ENCODE measurements at places on chromosomes 7 and 10.

DNA sequence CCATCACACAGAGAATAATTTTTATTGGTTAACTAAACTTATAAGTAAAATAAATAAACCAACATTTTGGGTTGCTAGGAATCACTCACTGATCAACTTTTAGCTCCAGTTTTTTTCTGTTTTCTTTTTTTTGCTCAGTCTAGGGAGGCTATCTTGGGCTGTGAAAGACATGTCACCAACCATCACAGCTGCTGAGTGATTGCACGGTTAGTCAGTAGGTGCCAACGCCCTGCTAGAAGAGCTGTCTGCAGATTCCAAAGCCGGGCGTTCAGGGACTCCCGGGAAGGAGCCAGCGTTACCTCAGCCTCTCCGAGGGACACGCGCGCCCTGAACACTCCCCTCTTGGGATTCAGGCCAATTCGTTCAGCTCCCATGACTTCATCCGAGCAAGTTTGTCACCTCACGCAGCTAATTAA lies 604 bp upstream of the STAM start:
- DNase-seq = no peak

DNA sequence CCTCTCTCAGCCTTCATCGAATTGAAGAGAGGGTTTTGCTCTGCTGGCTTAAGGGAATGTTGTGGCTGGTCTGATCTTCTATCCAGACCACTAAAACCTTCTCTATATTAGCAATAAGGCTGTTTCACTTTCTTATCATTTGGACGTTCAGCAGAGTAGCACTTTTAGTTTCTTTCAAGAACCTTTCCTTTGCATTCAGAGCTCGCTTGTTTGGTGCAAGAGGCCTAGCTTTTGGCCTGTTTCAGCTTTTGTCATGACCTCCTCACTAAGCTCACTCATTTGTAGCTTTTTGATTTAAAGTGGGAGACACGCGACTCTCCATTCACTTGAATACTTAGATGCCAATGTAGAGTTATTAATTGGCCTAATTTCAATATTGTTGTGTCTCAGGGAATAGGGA lies 3.9 kb downstream of the MPP7 start:
- DNase-seq = no peak

GRCh38 chr10:77165445-77166208 lies 472.0 kb downstream of the KCNMA1 start:
- peak; percentile 90 for DNase-seq

- DNase-seq = no peak
These were observed 260.6 kb downstream of the WDR37 start for GRCh38 chr10:1316809-1317143.

DNA sequence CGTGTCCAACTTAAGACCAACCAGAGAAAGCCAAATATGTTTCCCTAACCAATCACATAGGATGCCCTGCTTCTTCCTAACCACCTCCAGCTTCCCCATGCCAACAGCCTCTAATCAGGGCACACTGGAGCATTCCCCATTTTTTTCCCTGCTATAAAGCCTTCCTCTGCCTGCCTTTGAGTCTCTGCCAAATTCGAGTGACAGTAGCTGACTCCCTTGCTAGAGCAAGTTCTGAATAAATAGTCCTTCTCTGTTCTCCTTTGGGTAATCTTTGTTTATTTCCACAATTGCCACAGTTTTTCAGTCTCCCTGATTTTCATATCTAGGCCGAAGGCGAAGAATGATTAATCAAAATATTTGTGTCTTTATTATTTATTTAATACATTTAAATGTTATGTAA lies 96.7 kb downstream of the ANLN start:
- no peak for DNase-seq

GRCh38 chr10:114326795-114327194 lies 77.5 kb downstream of the AFAP1L2 start:
- no peak for DNase-seq

- peak; percentile 94 for DNase-seq
These were observed 46.2 kb downstream of the GPAM start for GRCh38 chr10:112137154-112137987.

GRCh38 chr7:16106300-16106699 lies 315.0 kb downstream of the CRPPA start:
- no peak for DNase-seq

GRCh38 chr7:150835702-150836280 lies 16.5 kb upstream of the AOC1 start:
- no peak for DNase-seq

DNA sequence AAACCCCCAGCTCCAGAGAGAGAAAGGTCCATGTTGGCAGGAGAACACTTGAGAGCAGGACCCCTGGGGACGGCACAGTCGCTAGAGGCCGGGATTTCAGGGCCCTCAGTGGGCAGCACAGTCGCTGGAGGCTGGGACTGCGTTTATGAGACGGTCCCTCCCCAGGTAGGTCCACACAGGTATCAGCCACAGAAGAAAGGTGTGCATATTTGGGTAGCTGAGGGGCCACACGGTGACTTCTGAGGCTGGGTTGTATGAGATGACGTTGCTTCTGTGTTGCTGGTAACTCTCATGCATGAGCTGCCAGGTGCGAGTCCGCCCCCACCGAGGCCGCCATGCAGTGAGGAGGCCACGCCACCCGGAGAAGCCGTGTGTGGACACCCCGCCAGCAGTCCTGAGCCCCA lies 56.9 kb upstream of the PPP2R2D start:
- no peak for DNase-seq

Measured in eye (tissue), 1 donor.